CD4-positive, alpha-beta T cell treated with Interleukin-4 for 1 hour (primary cell): ENCODE measurements at places on chromosomes 16 and 17.
A peak's percentile ranks its signal among the peaks of the same experiment; 100 is the strongest.

GRCh38 chr17:80424878-80425765 is 10.2 kb downstream of the ENDOV start:
- DNase-seq, result no peak

DNA sequence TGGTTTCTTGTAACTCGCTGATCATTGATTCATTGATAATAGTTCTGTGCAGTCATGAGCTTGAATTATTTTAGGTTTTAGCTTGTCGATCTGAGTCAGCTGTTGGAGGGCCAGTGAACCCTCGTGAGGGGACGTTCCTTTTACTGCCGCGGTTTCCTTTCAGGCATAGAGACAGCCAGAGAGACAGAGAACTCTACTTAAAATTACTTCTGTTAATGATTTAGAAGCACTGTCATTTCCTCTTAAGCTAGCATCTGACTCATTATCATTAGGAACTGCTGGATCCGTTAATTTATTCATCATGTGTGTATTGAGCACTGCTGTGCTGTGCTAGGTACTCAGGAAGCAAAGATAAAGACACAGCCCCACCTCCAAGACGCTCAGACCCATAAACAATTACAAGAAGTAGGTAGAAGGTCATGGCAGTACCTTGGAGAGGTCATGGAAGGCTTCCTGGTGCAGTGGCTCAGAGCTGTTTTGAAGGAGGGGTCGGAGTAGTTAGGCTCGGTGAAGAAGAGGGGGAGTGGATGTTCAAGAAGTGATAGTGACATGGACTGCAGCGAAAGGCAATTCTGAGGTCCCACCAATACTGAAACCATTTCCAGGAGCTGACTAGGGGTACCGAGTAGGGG is 3.3 kb downstream of the PGS1 start:
- peak; percentile 64 for DNase-seq

- DNase-seq, result no peak
These were observed 477 bp upstream of the OSGIN1 start for GRCh38 chr16:83952587-83952939.

GRCh38 chr17:47304186-47304585 is 19.6 kb upstream of the EFCAB13 start:
- DNase-seq, result no peak

DNA sequence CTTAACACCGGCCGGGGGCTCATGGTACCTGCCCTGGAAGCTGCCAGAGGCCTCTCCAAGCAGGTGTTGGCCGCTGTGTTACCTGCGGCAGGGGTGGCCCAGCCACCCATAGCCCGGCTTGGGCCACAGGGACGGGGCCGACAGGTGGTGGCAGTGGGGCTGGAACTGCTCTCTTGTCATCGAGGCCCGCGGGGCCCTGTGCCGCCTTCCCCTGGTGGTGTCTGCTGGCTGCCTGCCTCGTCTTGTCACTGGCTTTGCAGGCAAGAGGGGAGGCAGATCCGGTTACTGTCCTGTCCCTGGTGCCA is 27.1 kb downstream of the GSE1 start:
- DNase-seq, result no peak

DNA sequence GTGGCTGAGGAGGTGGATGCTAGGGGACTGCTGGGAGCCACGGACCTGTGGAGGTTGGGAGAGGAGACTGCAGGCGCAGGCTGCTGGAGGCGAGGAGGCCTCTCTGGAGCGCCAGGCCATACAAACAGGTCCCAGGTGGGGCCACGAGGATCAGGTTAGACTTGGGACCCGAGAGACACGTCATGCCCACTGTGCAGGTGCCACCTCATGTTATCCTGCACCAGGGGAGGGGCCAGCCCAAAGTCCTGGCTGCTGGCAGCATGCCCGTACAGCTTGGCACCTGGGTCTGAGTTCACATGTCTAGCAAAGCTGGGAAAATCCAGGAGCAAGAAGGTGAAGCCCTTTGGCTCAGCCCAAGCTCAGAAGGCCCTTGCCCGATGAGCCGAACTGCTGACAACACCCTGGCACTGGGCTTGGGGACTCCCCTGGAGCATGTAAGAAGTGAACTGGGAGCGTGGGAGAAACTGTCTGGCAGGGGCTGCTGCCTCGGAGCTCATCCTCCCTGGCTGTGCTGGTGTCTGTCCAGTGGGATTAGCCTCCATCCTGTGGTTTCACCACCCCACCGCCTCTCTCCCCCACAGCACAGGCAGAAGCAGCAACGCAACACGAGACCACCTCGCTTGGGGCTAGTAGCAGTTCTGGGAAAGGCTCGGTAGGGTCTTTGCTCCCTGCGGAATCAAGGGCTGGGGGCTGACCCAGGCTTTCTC is 5.3 kb downstream of the ARHGDIA start:
- DNase-seq, result no peak

DNA sequence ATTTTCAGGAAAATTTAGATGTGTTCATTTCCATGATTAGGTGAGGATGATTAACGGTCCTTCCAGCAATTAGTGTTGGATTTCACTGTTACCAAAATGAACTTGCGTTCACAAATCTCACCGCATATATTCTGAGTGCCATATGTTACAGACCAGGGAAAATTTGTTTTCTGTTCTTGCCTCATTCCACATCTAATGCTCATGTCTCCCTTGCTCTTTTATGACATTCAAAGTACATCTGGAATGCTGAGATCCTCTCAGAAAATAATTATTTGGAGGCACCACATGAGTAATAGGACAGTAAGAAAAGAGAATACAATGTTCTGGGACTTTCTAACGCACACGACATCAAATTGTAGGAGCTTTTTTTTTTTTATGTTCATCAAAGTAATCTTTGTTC is 406.5 kb downstream of the SHISA9 start:
- DNase-seq, result no peak

DNA sequence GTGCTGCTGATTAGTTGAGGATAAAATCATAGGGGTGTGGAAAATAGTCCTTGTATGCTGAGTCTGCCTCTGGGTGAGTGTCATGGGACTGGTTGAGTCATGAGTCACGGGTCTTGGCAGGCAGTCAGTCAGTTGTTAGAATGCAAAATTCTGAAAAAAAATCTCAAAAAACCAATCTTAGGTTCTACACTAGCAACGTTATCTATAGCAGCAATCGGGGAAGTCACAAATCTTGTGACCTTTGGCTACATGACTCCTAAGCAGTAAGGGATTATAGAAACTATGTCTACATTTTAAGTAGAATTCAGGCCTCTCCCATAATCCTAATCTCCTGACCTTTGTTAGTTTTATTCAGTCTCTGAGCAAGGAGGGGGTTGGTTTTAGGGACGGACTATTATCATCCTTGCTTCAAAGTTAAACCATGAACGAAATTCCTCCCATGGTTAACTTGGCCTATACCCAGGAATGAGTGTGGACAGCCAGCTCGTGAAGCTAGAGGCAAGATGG is 18.0 kb upstream of the PMFBP1 start:
- DNase-seq, result no peak

- DNase-seq, result no peak
These were observed 75.4 kb upstream of the SDK2 start for GRCh38 chr17:73719588-73720071.

- DNase-seq, result no peak
These were observed 1.0 kb upstream of the FBRS start for GRCh38 chr16:30656974-30657865.

DNA sequence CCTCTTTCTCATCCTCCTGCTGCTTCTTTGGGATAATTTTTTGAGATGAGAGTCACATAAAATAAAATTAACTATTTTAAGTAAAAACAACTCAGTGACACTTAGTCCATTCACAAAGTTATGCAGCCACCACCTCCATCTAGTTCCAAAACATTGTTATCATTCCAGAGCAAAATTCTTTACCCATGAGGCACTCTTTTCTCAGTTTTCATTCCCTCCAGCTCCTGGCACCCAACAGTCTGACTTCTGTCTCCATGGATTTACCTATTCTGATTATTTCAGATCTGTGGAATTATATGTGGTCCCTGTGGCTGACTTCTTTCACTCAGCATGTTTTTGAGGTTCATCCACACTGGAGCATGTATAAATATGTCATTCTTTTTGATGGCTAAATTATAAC is 239.9 kb upstream of the DYNLRB2 start:
- DNase-seq, result no peak

DNA sequence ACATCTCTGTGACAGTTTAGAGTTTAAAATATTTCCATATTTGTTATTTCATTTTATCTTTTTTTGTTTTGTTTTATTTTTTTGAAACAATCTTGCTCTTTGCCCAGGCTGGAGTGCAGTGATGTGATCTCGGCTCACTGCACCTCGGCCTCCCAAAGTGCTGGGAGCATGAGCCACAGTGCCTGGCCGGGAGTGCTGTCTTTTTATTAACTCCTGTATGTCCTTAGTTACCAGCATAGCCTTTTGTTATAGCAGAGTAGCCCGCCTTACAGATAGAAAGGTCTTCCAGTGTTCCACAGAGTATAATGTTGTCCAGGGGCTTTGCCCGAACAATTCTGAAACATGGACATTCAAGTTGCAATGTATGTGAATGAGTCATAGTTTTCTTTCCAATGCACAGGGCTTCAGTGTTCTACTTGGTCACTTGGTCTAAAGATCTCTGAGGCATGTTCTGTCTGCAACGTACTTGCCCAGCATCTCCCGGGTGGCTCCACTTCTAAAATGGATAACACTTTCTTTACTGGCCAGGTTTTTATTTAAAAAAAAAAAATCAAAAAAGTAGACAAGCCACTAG is 125.6 kb downstream of the KCNJ18 start:
- no peak for DNase-seq

DNA sequence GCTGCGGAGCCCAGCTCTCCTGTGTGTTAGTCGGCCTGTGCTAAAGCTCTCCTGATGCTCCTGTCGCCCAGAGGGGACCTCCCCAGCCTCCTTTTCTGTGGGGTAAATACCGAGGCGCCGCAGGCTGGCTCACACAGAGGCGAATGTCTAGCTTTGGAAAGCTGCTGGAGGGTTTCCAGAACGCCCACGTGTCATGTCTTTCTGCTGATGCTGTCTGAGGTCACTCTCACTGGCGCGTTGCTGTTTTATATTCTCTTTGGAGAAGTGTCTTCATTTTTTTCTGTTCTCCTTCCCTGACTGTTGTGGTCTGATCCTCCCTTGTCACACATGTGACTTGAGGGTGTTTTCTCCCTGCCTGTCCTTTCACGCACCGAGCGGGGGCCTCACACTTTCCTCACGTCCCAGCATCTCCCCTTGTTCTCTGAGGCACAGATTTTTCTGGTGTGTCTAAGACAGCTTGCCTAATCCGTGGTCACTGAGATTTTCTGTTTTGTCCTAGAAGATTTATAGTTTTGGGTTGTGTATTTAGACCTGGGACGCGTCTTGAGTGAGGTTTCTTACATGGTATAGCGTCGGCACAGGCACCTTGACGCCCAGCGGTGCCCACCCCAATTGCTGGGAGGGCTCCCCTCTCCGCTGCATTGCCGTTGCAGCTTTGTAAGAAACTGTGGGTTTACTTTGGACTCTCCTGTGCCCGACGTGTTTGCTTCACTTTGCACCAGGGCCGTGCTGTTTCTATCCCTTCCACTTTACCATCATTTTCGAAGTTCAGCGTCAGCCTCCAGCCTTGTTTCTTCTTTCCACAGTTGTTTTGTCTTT is 92.1 kb upstream of the ZNF750 start:
- DNase-seq, result no peak

DNA sequence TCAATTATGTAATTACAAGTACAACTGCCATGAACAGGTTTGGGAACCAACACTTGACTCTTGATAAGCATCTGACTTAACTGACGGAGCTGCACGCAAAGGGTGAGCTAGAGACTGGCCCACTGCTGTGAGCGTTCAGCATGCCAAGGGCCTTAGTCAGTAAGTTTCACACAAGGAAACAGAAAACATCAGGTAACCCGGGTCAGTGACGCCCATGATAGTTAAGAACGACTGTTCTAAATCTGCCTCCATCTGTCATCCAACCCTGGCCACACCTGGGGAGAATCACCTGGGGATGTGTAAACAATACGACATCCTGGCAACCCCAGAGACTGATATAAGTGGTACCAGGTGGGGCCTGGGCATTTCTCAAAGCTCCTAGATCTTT is 12.3 kb downstream of the SMIM5 start:
- DNase-seq, result no peak

GRCh38 chr17:21124086-21124485 is 2.7 kb upstream of the DHRS7B start:
- DNase-seq, result no peak

GRCh38 chr17:82267575-82268379 is 5.7 kb downstream of the CSNK1D start:
- peak; percentile 68 for DNase-seq

DNA sequence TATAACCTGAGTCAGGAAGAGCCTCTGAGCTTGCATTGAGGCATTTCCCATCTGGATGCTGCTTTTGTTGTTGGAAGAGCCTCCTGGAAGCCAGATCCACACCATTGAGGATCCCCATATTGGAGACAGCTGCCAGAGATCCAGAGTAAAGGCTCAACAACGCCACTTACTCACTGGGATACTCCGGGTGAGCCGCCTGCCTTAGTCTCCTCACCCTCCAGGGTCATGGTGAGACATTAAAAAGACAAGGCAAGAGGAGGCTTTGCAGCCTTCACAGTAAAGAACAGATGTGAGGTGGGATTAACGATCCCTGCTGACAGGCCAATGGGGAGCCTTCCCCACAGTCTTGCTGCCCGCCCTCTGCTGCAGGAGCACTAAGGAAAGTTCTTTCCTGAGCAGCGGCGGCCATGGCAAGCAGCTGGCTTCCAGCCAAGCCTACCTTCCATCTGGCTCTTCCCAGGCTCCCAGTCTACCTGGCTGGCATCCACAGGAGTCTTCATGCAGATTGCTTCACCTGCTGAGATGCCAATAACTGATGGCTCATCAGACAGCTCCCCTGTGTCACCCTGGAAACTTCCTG is 198.5 kb downstream of the CYLD start:
- no peak for DNase-seq
